ENCODE measurements at places on chromosomes 5 and 9.

DNA sequence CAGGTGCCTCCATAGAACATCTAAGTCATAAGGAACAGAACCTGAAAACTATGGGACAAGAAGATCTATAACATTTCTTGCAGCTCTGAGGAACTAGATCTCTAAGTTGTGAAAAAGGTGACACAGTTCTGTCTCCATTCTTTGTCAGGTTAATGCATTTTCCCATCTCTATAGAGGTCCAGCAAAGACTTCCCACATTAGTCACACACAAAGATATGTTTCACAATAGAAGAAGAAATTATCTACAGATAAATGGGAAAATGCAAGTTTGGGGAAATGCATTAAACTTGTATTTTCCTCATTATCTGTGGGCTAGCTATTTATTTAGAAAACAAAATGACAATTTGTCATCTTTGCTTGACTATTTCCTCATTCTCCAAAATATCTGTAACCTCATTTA is 458.6 kb upstream of the PAPPA start:
- DNase-seq, result no peak

GRCh38 chr5:79305706-79306105 is 69.8 kb downstream of the JMY start:
- DNase-seq, result no peak

DNA sequence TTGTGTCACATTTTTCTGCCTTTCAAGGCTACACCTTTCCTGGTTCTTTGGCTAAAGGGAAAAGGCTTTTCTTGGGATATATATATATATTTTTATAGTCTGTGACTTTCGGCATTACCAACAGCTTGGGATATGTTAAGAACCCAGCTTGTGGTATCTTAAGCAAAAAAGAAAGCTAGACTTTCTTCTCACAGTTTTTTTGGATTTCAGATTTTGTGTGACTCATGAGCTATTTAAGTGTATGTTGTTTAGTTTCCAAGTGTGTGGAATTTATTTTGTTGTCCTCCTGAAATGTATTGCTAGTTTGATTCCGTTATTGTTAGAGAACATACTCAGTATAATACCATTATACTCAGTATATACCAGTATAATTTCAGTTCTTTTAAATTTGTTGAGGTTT is 64.8 kb downstream of the ERCC6L2 start:
- no peak for DNase-seq

GRCh38 chr5:53930457-53930856 is 370.0 kb downstream of the NDUFS4 start:
- DNase-seq, result no peak

GRCh38 chr5:80987078-80987766 is 27.1 kb downstream of the RASGRF2 start:
- no peak for DNase-seq

GRCh38 chr5:80387063-80387768 is 20.6 kb upstream of the ZFYVE16 start:
- no peak for DNase-seq

DNA sequence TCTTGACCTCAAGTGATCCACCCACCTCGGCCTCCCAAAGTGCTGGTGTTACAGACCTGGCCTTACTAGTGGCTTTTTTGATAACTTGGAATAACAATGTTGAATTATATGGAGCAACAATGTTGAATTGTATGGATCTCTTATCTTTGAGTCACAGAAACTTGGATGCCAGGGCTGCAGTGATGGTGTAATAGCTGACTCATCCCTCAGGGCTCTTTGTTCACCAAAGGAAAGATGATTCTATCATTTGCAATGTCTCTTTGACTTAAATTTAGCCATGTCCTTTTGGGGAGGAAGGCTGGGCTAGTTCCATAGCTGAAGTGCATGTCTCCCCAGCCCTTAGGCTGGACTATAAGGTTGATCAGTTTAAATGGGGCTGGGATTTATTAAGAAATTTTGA is 172.3 kb downstream of the PDZD2 start:
- no peak for DNase-seq

GRCh38 chr5:108760512-108760911 is 12.8 kb downstream of the FER start:
- no peak for DNase-seq

- DNase-seq, result no peak
Observed at GRCh38 chr5:171966270-171966669, 40.2 kb downstream of the FBXW11 start.

DNA sequence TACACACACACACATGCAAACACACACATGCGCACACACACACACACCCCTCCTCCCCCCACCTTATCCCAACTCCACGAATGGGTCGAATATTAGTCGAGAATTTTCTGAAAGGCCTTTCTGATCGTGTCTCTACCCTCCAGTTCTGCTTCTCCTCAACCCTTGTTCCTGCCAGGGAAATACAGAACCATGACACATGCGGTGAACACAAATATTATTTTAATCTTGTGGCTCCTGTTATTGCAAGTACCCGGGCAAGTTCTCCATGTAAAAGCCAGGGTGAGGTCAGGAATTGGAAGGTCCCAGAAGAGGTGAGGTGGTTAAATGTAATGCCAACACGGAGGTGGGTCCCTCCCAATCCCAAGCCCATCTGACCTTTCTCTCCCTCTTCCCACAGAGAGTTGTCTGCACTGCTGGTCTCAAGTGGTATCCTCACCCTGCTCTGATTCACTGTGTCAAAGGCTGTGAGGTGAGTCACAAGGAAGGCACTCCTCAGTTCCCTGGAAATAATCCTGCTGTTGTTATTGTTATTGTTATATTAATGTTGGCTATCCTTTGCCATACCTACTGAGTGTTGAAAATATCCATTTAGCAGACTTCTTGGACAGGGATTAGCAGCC is 223.7 kb downstream of the PAPPA start:
- no peak for DNase-seq

DNA sequence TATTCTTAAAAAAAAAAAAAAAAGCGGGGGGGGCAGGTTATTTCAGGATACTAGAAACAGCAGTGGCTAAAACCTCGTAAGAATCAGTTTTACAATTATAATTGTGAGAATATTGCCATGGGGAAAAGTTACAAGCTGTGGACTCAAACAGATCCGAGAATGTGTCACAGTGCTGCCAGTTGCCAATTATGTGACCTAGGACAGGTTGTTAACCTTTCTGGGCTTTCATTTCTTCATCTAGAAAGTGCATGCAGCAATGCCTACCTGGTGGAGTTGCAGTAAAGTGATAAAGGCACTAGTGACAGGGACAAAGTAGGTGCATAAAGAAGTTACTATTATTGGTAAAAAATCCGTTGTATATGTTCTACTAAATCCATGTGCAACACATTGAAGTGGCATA is 75.8 kb downstream of the CDH6 start:
- DNase-seq, result no peak

- no peak for DNase-seq
Observed at GRCh38 chr5:132841305-132841704, 10.9 kb upstream of the SHROOM1 start.

DNA sequence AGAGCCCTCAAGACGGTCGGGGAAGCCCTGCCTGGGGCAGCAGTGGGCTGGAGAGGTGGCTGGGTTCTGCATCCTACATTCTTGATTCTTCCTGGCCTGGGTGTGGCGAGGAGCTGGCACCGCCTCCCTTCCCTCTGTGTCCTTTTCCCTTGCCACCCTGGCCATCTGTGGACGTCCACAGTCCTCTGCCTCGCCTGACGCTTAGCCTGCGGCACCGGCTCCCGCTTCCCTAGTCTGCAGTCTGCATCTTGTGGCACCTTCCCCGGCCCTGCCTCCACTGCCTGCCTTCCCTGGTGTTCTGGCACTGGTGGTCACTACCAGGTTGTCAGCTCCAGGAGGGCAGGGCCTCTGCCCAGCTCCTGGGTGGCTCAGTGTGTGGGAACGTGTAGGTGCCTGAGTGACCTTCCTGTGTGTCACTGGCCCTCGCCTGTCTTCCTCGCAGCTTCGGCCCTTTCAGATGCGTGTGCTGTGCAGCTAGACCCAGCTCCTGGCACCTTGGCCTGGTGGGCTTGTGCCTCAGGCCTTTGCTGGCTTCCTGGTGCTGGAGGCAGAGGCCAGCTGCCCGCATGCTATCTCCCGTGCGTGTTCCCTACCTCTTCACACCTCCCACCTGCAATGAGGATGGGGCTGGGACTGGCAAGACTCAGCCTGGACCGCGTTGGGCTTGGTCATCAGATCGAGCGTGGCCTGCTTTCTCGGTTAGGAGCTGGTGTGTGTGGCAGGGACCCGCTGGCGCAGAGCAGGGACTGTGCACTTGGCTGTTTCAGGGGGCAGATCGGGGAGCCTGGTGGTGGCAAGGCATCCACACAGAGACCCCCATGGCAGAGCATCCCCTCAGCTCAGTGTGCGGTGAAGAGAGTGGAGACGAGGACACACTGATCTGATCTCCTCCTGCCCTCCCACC is 20.9 kb downstream of the TRAF2 start:
- no peak for DNase-seq

DNA sequence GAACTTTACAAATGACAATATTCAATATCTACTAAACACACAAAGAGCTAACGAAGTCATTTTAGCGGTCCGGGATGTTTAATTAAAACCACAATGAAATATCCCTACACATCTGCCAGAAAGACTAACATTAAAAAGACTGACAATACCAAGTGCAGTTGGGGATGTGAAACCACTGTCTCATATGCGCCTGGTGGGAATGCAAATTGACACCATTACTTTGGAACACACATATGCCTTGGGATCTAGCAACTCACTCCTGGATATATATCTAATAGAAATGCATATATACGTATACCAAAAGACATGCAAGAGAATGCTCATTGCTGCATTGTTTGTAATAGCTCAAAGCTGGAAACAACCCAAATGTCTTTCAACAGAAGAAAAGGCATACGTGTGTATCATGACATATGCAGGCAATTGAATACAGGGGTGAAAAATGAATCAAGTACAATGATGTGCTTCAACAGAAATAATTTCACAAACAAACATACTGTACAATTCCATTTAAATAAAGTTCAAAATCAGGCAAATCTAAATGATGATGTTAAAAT is 153.3 kb downstream of the CARTPT start:
- no peak for DNase-seq

- DNase-seq, result no peak
Observed at GRCh38 chr9:23771746-23772384, 54.2 kb downstream of the ELAVL2 start.

GRCh38 chr9:86921151-86921923 is 26.0 kb downstream of the GAS1 start:
- DNase-seq, result no peak

DNA sequence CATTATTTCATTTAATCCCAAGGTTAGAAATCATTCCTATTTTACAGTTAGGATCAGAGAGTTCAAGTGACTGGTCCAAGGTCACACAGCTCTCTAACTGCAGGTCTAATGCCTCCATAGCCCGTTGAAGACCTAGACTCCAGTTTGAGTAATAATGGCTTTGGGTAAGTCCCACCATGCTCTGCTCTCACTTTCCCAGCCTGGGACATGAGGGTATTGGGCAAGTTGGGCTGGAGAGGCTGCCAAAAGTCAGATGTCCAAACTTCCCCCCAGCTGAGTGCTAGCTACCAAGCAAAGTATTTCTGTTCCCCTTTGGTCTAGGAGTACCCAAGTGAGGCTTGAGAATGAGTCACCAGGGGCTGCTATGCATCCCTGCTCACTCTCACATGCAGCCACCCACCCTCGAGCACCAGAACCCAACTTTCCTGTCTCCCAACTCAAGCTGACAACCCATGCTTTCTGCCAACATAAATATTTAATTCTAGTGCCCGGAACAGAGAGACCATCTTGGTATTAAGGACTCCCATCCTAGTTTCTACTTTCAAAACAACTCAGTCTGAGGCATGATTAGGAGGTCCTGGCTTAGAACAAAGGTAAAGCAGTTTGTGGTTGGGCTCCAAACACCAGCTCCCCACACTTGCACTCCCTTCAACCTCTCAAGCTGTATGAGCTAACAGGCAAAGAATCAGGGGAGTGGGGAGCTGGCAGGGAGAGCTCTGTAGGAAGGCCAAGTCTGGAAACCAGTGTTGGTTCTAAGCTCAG is 236.5 kb upstream of the TRIM32 start:
- no peak for DNase-seq

DNA sequence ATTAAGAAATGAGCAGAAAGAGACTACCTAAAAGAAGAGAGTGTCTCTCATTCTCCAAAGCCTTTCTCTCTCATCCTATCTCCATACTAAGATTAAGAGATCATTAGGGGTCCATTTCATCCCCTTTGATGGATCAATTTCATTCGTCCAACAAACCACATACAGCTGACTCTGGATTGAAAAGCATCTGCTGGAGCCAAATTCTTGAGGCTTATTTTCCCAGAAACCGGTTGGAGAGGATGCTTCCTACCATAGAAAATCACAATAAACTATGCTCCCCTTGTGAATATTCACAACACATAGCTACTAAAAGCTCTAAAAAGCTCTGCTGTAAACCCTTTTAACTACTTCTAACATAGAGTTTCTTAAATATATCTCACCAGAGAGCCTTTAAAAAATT is 755.0 kb upstream of the ZNF608 start:
- no peak for DNase-seq

GRCh38 chr9:1880038-1880565 is 135.0 kb upstream of the SMARCA2 start:
- no peak for DNase-seq

GRCh38 chr5:96177303-96177869 is 215.7 kb upstream of the ELL2 start:
- no peak for DNase-seq

DNA sequence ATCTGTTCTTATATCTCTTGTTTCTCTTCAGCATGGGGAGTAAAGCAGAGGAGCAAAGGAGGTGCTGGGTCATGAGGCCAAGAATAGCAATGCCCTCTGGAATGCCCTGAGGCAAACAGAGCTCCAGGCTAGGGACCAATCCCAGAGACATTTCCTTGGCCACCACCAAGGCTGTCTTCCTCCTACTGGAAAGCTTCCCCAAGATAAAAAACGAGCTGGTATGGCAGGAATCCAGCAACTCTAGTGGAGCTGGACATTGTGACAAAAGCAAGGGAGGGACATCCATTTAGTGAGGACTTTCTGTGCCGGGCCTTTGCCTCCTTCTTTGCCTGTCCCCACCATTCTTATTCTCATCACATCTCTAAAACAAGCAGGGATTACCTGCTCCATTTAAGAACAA is 161.6 kb downstream of the ASTN2 start:
- DNase-seq, result no peak

- DNase-seq, result no peak
Observed at GRCh38 chr9:99445371-99445891, 223.3 kb downstream of the SEC61B start.
